ENCODE measurements at places on chromosomes 2 and 18. TPM values are rescaled to one million over a fixed set of nuclear protein-coding genes. Genes with fewer than 3 reads are reported as not detected.

PDCD1 gene
- total RNA-seq: not detected

IKZF2 gene
- total RNA-seq: 44.9 TPM

CFAP221 gene
- total RNA-seq: 4.5 TPM

GREB1L gene
- total RNA-seq: 25.5 TPM

CXCR2 gene
- 0.31 TPM for total RNA-seq

DNA sequence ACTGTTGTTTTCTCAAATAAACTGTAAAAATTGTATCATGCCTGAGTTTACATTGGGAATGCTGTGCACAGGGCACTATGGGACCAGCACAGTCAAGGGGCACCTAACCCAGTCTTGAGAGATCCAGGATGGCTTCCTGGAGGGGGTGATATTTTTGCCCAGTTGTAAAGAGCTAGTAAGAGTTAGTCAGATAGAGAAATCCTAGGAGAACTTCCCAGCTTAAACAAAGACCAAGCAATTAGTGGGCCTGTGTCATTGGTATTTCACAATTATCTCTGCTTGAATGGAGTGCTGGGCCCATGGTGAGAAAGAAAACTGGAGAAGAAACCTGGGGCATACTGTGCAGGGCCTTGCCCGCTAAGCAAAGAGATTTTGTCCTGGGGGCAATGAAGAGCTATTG is 12.2 kb downstream of the XDH start:
- no peak overlapping the region for H3K4me3 ChIP-seq
- H3K27me3 ChIP-seq: no peaks in the 10 kb centered on the region
- DNase-seq: no peak

GRCh38 chr2:39107724-39108273 is 13.1 kb downstream of the SOS1 start:
- H3K36me3 ChIP-seq: peaks cover 15% of the 10 kb centered on the region
- peak overlapping the region; percentile 40 for H3K27ac ChIP-seq
- peaks cover 20% of the 10 kb centered on the region for H3K4me1 ChIP-seq
- H3K27me3 ChIP-seq: no peaks in the 10 kb centered on the region
- no peak for DNase-seq
- H3K4me3 ChIP-seq: no peak overlapping the region

GRCh38 chr2:23200787-23201114 is 184.2 kb upstream of the KLHL29 start:
- peaks cover 5% of the 10 kb centered on the region for H3K4me1 ChIP-seq
- no peak for DNase-seq
- H3K4me3 ChIP-seq: no peak overlapping the region
- H3K27ac ChIP-seq: no peak overlapping the region

DNA sequence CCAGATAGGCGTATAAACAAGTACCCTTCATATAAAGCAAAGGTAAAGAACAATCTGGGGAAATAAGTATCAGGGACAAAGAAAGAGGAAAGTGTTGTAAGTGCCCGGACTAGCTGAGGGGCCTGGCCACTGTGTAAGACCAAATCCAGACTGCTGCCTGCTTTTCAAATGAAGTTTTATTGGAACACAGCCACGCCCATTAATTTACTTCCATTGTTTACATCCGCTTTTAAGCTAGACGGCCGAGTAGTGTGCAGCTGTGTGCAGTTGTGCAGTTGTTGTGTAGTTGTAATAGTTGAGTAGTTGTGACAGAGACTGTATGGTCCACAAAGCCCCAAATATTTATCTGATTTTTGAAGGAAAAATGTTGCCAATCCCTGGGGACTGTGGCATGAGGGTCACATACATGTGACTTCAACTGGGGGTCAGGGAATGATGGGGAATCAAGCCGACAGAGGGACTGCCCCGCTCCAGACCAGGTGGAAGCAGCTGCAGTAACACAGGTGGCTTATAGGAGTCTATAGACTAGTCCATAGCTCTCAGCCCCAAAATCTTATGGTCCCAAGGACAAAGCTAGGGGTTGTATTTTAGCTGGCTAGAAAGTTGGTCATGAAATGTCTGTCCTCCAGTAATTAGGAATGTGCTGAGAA is 30.0 kb downstream of the FHL2 start:
- H3K4me1 ChIP-seq: peaks cover 19% of the 10 kb centered on the region
- DNase-seq: no peak
- no peaks in the 10 kb centered on the region for H3K27me3 ChIP-seq
- no peak overlapping the region for H3K27ac ChIP-seq
- H3K4me3 ChIP-seq: no peak overlapping the region
- peaks cover 40% of the 10 kb centered on the region for H3K36me3 ChIP-seq

DNA sequence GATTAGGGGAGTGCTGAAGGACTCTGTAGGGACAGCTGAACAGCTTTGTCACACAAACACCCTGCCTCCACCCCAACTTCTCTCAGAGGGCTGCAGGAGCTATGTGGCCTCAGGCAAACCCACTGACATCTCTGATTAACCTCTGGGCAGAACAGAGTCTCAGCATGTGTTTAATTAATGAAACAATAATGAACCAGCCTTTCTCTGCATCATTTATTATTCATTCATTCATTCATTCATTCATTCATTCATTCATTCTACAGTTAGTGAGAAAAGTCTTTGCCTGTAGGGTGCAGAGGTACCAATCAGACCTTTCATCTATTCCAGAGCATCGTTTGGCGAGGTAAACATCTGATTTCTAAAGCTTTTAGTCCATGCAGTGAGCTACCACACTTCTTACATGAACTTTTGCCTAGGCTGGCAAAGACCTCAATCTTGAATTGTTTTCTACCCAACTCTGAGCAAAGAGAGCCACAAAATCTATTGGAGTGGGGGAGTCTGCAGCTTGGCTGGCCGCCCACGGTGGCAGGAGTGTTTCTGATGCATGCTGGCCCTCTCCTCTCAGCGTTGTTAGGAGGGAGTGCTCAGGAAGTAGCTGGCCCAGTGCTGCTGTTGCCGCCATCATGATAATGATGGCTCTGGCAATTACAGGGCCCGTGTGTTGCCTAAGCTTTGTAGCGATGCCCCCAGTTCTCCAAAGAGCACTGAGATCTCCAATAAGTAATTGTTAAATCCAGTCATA is 198.9 kb downstream of the SMAD7 start:
- peaks cover 24% of the 10 kb centered on the region for H3K4me1 ChIP-seq
- DNase-seq: no peak
- H3K4me3 ChIP-seq: no peak overlapping the region
- peaks cover 3% of the 10 kb centered on the region for H3K36me3 ChIP-seq
- H3K27me3 ChIP-seq: no peaks in the 10 kb centered on the region

DNA sequence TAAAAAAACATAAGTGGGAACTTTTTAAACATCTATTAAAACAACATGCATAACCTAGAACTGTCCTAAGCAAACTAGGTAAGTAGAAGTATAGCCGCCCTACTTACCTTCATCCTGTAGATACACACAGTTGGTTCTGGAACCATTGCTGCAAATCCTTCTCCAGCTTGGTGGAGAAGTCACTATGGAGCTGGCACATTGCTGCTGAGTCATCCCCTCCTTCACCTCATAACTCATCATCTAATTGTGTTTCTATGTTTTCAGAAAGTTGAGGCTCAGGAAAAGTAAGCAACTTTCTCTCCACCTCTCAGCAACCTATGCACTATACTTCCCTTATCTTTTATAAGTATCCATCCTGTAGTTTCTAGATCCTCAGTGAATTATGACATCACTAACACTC is 269.8 kb upstream of the MMADHC start:
- no peaks in the 10 kb centered on the region for H3K27me3 ChIP-seq
- DNase-seq: no peak
- no peak overlapping the region for H3K4me3 ChIP-seq
- no peaks in the 10 kb centered on the region for H3K36me3 ChIP-seq
- H3K27ac ChIP-seq: no peak overlapping the region
- peaks cover 2% of the 10 kb centered on the region for H3K4me1 ChIP-seq

- H3K4me1 ChIP-seq: peaks cover 25% of the 10 kb centered on the region
- H3K36me3 ChIP-seq: no peaks in the 10 kb centered on the region
- no peak overlapping the region for H3K4me3 ChIP-seq
- DNase-seq: no peak
Measured at GRCh38 chr2:160696087-160696452, 202.5 kb upstream of the RBMS1 start.
